ENCODE measurements at places on chromosomes 5 and 9.

GRCh38 chr5:126002222-126002897 is 420.8 kb upstream of the GRAMD2B start:
- no peak for DNase-seq

DNA sequence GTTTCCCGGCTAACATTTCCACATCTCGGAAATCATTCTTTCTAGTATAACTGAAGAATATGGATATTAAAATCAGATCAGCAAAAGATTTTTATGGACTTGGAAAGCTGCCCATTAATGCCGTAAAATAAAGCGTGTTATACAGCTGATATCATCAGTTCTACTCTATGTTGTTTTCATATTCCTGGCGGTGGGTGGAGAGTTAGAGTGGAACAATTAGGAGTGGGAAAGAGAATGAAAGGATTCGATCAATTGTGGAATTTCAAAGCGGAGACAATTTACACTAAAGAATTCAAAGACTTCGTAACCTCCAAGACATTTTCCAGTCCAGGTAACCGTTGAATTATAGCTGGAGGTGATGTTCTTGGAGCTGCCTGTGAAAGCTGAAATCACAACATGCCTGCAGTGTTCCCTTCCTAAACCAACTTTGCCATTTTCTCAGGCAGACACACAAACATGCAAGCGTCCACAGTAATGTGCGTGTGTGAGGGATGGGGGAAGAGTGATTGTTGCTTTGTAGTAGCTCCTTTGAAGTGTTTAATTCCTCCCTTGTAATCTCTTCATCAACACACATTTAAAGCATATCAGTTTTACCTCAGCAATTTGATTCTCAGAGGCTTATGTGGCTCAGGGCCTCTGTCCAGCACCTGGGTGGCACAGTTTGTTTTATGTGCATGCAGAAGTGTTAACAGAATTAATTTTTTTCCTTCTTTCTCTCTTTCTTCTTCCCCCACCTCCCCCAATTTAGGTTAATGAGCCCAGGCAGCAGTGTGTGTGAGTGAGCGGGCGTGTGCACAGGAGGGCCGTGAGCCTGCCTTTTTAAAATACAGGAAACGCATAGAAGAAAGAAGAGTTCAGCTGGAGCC is 544.1 kb downstream of the RAB3C start:
- no peak for DNase-seq

GRCh38 chr5:109630093-109630492 is 59.6 kb upstream of the MAN2A1 start:
- no peak for DNase-seq

DNA sequence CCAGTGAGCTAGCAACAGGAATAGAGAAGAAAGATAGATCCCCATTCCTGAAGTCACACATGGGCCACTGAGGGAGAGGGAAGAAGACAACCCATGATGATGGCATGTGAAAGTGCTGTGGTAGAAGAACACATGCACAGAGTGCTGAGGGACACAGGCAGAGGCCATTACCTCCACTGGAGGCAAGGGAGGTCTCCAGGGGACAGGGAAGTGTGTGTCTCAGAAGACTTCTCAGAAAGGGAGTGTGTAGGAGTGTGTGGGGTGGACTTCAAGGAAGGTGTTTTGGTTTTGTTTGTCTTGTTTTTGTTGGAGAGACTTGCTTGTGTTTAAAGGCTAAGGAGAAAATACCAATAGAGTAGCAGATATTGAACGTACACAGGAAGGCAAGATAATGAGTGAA is 77.0 kb upstream of the SMARCA2 start:
- no peak for DNase-seq

- DNase-seq = no peak
Measured at GRCh38 chr5:171067540-171068130, 205.8 kb downstream of the RANBP17 start.

- no peak for DNase-seq
Measured at GRCh38 chr9:129319938-129320481, 141.9 kb upstream of the IER5L start.

DNA sequence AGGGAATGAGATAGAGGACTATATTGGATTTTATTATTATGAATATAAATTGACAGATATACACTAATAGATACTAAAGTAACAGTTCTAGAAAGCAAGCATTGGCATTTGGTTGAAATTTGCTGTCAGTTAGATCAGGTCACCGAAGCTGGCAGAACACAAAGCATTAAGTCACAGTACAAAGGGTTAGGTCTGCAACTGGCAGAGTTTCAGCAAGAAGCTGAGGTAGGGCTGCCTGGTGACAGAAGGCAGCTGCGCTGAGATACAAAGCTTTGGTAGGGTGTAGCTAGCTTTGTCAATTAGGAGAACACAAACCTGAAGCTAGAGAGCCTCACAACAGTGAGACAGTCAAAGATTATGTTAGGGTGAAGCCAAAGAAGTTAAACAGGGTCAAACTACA is 6.3 kb upstream of the CSNK1G3 start:
- DNase-seq = no peak

DNA sequence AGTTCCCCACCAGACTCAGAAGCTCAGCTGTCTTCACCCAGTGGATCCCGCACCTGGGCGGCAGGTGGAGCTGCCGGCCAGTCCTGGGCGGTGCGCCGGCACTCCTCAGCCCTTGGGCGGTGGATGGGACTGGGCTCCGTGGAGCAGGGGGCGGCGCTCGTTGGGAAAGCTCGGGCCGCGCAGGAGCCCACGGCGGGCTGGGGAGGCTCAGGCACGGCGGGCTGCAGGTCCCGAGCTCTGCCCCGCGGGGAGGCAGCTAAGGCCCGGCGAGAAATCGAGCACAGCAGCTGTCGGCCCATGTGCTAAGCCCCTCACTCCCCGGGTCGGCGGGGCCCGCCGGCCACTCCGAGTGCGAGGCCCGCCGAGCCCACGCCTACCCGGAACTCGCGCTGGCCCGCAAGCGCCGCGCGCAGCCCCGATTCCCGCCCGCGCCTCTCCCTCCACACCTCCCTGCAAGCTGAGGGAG is 560.0 kb downstream of the BRINP1 start:
- no peak for DNase-seq

GRCh38 chr5:35884191-35884769 is 27.6 kb downstream of the IL7R start:
- DNase-seq = no peak

- DNase-seq = peak; percentile 89
Measured at GRCh38 chr9:92716557-92716956, 46.6 kb upstream of the IPPK start.

DNA sequence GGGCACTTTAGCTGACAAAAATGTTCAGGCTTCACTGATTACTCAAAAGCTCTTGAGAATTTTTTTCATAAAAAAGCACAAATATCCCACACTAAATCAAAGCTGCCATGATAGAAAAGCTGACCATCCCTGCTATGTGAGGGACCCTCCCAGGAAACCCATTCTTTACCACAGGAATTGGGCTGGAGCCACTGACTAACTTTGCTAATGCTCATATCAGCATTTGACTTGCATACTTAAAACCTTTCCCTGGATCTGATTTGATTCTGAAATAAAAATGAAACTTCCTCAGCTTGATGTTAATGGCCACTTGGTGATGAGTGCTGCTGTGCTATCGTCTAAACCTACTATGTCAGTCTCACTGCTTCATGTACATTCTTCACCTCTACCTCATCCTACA is 243.6 kb downstream of the PRELID2 start:
- DNase-seq = no peak

DNA sequence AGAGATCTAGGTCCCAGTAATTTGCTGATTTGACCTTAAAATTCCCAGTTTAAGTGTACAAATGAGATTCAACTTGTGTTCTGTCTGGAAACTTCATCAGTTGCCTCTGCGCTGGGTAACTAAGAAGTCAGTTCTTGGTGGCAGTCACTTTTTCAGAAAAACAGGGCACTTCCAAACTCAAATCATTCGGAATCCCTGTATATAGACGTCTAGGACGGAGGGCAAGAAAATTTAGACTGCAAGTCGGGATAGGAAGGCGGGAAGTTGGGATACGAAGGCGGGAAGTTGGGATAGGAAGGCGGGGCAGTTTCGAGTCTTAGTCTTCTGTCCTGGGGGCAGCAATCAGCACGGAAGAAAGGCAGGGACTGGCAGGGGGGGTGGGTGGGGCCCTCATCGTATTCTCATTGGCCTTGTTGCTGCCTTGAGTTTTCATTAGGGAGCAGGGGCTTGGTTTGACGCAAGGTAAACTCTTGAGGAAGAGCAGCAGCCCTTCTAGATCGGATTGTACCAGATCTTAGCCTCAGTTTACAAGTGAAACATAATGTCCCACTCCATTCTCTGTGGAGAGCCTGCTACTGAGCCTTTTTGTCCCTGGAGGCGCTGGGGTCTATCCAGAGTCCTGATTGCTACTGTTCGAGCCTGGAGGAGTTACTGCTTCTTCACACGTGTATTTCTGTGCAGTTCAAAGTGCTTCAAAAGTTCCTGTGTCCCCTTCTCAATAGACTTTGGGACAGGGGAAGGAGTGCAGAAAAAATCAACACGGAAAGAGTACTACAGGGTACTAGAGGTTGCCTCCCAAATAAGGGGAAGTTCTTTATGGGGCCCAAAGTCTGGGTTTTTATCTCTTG is 2.7 kb upstream of the PURA start:
- DNase-seq = no peak

- DNase-seq = no peak
Measured at GRCh38 chr5:119515192-119515591, 62.9 kb downstream of the HSD17B4 start.

GRCh38 chr9:91415290-91415689 is 8.3 kb downstream of the NFIL3 start:
- no peak for DNase-seq

GRCh38 chr5:118888556-118888955 is 99.8 kb downstream of the DTWD2 start:
- DNase-seq = no peak

GRCh38 chr5:111697215-111697614 is 59.8 kb downstream of the NREP start:
- DNase-seq = no peak

- no peak for DNase-seq
Measured at GRCh38 chr9:105191508-105192121, 52.8 kb upstream of the SLC44A1 start.

DNA sequence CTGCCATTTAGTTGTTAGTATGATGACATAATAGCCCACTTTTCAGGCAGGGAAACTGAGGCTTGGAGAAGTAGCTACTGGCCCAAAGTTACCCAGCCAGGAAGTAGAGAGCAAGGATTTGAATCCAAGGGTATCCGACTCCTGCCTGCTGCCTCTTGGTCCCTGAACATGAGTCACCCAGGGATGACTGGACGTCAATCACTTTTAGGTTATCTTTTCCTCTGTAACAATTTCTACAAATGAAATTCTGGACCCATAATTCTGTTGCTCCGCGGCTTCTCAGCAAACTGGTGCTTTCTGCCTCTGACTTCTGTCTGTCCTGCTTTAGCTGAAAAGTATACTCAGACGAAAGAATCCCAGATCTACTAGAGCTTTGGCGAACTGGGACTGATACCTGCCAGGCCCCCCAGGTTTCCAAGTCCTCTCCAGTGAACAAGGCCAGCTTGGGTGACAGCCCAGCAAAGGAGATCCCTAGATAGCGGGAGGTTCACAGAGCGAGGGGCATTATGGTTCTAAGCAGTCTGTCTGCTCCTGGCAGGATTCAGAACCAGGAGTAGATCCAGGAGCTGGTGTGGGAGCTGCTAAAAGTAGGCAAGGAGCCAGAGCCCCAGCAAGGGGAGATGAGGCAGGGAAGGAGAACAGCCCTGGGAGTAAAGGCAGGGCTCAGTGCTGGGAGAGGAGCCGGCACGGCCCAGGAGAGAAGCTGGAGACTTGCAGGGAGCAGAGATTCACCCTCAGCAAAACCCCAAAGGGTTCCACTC is 20.6 kb downstream of the OLFML2A start:
- DNase-seq = no peak

GRCh38 chr5:81245871-81246235 is 12.7 kb downstream of the CKMT2 start:
- DNase-seq = no peak

DNA sequence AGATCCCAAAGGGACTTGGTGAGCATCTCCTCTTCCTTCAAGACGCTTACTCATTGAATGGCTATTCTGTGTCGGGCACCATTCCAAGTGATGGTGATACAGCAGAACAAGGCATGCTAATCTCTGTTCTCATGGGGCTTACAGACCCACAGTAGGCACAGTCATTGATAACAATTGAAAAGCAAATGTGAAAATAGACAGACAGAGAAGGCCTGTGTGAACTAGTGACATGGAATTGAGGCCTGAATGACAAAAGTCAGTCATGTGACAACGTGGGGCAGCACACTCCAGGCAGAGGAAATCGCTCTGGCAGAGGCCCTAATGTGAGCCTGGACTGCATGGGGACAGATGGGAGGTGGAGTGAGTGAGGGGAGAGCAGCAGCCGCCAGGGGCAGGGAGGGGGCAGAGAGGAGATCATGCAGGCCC is 70.7 kb upstream of the CPLX2 start:
- DNase-seq = no peak

- DNase-seq = no peak
Measured at GRCh38 chr5:52789851-52790250, 2.1 kb downstream of the ITGA1 start.

DNA sequence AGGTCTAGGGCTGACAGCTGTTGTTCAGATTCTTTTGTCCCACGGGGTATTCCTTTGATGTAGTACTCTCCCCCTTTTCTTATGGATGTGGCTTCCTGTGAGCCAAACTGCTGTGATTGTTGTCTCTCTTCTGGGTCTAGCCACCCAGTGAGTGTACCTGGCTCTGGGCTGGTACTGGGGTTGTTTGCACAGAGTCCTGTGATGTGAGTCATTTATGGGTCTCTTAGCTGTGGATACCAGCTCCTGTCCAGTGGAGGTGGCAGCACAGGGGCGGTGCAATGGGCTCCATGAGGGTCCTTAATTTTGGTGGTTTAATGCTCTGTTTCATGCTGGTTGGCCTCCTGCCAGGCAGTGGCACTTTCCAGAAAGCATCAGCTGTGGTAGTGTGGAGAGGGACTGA is 161.3 kb downstream of the CAVIN4 start:
- no peak for DNase-seq

GRCh38 chr5:53712327-53712726 is 151.9 kb downstream of the NDUFS4 start:
- no peak for DNase-seq

DNA sequence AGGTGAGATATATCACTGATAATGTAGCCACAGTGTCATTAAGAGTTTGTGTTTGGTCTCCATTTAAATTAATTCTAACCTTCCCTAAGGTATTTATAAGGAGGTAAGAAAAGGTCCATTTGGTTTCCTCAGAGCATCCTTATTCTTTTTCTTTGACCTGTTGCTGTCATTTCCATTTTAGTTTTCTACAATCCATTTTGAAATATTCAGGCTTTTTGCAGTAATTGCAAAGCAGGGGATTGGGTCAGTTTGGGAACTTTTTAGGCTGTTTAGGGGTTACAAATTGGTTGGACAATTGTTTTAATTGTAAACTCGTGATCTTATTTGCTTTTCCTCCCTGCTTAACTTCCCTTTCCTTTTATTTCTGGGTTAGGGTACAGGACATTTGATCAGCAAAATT is 42.6 kb upstream of the PDZD2 start:
- no peak for DNase-seq

DNA sequence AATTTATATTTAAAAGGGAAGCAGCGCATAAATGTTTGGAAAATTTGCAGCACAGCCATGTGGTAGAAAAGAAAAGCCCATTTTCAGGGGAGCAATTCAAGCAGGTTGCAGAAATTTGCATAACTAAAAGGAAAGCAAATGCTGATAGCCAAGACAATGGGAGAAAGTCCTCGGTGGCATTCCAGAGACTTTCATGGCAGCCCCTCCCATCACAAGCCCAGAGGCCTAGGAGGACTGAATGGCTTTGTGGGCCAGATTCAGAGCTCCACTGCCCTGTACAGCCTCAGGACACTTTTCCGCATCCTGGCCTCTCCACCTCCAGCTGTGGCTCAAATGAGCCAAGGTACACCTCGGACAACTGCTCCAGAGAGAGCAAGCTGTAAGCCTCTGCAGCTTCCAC is 462.9 kb downstream of the CDK5RAP2 start:
- DNase-seq = no peak

- no peak for DNase-seq
Measured at GRCh38 chr5:136819526-136820302, 454.4 kb upstream of the TRPC7 start.
